ENCODE measurements at places on chromosomes 13 and 19. TPM values are rescaled to one million over a fixed set of nuclear protein-coding genes. Genes with fewer than 3 reads are reported as not detected.

The ATP4A gene
- total RNA-seq, result not detected

The ATP13A1 gene
- 13.3 TPM for total RNA-seq

The PLA2G4C gene
- 5.0 TPM for total RNA-seq

The CEBPA gene
- under 0.01 TPM for total RNA-seq

The OR7C1 gene
- not detected for total RNA-seq

The EPSTI1 gene
- 1.1 TPM for total RNA-seq

The ABHD17A gene
- 31.9 TPM for total RNA-seq

The ERFL gene
- not detected for total RNA-seq

The SERP2 gene
- 0.54 TPM for total RNA-seq

The SYCN gene
- total RNA-seq, result not detected

The CEBPG gene
- total RNA-seq, result 14.3 TPM

The PROZ gene
- total RNA-seq, result not detected

The ZSCAN5A gene
- total RNA-seq, result 3.6 TPM

The CFAP97D2 gene
- not detected for total RNA-seq

The ZNF506 gene
- 6.1 TPM for total RNA-seq

The CBARP gene
- 0.18 TPM for total RNA-seq

The CACNG8 gene
- not detected for total RNA-seq

The LENG9 gene
- 0.83 TPM for total RNA-seq

The SOX1 gene
- not detected for total RNA-seq

The NCAN gene
- not detected for total RNA-seq

The RFPL4A gene
- not detected for total RNA-seq

The SHD gene
- not detected for total RNA-seq

The OR10H1 gene
- total RNA-seq, result not detected

The ZNF525 gene
- total RNA-seq, result 6.7 TPM

The KLHL1 gene
- total RNA-seq, result not detected

The ZNF625 gene
- total RNA-seq, result 16.7 TPM

The TLE6 gene
- total RNA-seq, result under 0.01 TPM

The WDFY2 gene
- 4.3 TPM for total RNA-seq

The TBXA2R gene
- total RNA-seq, result 0.36 TPM

The ZNF358 gene
- total RNA-seq, result 9.2 TPM

The SLC7A10 gene
- not detected for total RNA-seq

The SIGLEC8 gene
- not detected for total RNA-seq

The TMPRSS9 gene
- not detected for total RNA-seq

All from IMR-90 (cell line).